ENCODE measurements at places on chromosomes 6 and 20. TPM values are rescaled to one million over a fixed set of nuclear protein-coding genes. Genes with fewer than 3 reads are reported as not detected.

- no peak for DNase-seq
Measured at GRCh38 chr6:133945158-133945557, 7.9 kb upstream of the TBPL1 start.

The C6orf15 gene
- polyA plus RNA-seq = not detected

DNA sequence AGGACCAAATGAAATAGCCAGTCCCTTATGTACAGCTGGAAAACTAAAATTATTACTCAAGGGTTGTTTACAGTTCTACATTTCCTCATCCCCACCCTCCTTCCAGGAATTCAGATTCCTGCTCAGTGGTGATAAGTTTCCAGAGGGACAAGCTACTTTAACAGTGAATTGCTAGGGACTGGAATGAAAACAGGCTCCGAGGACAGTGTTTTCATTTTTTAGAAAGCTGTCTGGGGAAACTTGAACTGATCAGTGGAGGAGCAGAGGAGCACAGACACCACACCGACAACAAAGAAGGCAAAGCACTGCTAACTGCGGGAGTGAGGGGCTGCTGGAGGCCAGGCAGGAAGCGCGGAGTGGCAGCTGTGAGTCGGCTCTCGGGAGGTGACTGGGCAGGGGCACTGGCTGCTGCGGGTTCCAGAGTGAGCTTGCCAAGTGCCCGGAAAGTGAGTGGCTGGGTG lies 322.2 kb downstream of the ESR1 start:
- peak; percentile 31 for DNase-seq

DNA sequence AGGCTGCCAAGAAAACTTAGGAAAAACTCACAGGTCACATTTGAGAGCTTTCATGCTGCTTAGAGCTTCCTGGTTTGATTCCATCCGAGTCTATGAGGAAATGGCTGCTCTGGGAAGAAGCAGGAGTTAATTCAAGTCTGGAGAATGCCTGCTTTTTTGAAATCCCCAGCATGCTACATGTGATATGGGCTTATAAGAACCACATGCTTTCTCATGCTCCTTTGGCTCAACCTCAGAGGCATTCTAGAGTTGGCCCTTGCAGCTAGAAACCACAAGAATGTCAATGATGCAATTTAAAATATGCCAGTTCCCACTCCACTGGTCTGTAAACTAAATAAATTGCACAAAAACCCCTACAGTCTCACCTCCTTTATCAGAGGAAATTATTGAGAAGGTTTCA lies 142.9 kb upstream of the OLIG3 start:
- DNase-seq = peak; percentile 64

DNA sequence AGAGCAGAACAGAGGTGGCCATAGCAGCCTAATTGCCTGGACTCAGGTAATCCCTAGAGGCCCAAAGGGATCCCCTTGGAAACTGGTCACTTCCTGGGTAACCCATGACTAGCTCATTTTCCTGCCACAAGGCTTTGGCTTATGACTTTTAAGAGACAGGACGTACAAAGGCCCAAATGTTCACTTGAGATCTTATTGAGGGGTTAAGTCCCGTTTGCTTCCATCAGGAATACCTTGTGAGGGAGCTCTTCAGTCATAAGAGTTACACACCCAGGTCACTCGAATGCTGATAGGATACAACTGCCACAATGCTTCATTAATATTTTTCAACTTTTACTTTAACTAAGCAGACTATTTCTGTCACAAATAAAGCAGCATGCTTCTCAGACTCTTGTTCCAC lies 51.7 kb downstream of the TMEM170B start:
- DNase-seq = no peak

DNA sequence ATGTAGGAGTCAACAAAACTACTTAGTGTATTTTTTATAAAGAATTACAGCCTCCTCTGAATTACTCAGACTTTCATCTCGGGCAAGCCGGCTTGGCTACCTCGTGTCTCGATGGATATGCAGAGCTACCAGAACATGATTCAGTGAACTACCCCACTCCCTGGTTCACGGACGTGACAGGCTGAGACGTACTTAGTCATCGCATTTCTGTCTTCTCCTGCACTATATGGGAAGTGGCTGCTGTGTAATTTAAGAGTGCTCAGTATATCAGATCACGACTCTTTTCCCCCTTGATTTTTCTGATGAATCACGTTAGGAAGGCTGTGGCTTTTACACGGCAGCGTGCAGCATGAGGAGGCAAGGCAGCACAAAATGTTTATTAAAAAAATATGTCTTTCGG lies 302.7 kb upstream of the ZFP64 start:
- no peak for DNase-seq

The PCK1 gene
- 16.9 TPM for polyA plus RNA-seq

- no peak for DNase-seq
Measured at GRCh38 chr6:24933266-24933665, 2.5 kb downstream of the RIPOR2 start.

DNA sequence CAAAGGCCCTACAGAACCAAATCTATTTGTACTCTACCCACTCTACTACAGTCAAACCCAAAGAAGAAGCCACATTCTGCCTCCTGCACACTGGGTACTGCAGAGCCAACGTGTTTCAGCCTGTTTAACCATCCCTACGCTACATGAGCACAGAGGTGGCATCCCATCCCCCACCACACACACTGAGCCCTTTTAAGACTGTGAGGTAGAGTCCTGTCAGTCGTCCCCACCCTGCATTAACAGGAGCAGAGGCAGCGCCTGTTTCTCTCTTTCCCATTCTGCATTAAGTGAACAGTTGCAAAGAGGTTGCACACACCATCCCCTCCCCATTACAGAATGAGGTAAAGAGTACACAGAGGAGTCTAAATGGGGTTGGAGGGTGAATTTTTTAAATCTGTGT lies 5.2 kb upstream of the RSPH4A start:
- no peak for DNase-seq

GRCh38 chr6:159161839-159162238 lies 7.4 kb upstream of the FNDC1 start:
- DNase-seq = no peak

DNA sequence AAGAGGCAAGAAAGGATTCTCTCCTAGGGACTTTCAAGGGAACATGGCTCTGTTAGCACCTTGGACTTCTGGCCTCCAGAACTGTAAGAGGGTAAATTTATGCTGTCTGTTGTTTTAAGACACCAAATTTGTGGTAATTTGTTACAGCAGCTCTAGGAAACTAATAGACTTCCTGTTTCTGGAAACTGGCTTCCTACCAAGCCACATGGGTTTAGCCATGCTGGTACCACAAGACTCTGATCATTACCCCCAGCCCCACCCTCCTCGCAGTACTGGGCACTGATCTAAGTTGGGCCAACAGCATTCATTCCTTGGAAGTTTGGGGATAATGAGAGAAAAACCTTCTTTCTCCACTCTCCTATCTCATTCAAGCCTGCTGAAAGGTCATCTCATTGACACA lies 109.5 kb upstream of the SMLR1 start:
- no peak for DNase-seq
